ENCODE measurements at places on chromosomes 4 and X.

DNA sequence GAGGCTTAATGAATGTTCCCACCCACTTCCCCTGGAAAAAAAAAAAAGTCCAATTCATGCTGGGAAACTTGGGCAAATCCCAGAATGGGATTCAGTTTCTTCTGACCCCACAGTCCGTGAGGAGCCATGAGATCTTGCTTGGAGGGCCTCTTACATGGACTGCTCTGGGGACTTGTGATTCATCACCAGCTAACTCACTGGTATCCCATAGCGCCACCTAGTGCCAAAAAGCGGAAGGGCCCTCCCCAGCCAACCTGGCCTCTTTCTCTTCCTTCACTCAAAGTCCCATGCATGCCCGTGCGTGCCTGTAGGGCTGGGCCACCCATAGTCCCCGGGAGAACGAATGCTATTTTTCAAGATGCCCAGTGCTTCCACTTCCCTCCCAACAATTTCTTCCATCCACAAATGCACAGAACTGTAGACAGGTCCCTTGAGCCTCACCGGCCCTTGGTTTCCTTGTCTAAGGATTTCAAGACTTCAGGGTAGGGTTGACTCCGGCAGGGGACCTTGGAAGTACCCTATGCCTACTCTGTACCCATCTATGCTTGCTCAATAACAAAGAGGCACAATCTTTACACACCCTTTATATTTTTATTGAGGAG is 5.1 kb downstream of the RTL5 start:
- DNase-seq, result peak; percentile 85

GRCh38 chrX:78104447-78105176 is 564 bp downstream of the PGK1 start:
- DNase-seq, result peak; percentile 53

GRCh38 chr4:172152284-172152683 is 339.1 kb downstream of the GALNTL6 start:
- no peak for DNase-seq

DNA sequence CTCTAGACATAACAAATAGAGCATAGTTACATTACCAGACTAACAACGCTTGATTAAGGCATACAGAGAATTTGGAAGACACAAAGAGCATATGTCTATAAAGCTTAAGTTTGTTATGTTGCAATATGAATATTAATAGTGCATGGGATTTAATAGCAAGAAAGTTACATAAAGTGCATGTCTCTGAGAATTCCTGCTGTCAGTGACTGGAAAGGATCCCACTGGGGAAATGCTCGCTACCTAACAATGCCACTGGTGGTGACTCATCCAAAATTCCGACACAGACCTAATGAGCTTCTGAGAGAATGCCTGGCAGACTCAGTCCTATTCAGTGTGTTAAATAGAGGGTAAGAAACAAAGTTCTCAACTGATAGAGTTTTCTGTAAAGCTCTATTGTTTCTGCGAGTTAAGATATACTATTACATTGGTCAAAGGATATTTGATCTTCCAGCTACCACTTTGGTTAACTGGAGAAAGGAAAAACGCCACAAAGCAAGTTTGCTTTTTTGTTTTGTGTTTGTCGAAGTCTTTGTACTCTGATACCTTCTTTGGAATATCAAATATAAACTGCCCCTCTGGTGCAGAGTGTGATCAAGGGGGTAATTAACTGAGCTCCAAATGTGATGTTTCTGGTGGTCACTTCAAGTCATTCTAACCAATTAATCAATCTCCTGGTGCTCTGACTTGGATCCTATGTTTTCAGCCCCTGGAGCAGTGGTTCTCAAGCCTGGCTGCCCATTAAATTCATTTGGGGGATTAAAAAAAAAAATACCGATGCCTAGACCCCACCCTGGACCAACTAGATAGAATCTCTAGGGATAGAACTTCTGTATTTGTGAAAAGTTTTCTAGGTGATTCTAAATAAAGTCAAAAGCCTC is 107.9 kb downstream of the PALLD start:
- DNase-seq, result no peak

DNA sequence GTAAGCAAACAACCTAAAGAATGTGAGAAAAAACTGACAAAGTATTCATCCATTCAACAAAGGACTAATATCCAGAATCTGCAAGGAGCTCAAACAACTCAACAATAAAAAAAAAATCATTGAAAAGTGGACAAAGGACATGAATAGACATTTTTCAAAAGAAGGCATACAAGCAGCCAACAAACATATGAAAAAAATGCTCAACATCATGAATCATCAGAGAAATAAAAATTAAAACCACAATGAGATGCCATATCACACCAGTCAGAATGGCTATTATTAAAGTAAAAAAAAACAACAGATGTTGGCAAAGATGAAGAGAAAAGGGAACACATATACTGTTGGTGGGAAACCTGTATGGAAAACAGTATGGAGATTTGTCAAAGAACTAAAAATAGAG is 120.7 kb upstream of the ADGRL3 start:
- DNase-seq, result no peak

GRCh38 chr4:76002176-76002575 is 5.1 kb downstream of the CXCL9 start:
- DNase-seq, result no peak

All from activated CD8-positive, alpha-beta T cell treated with anti-CD3 and anti-CD28 coated beads, Interleukin-2, amount 10 ng/mL, durations not matched to agents 7 days and 5 days (primary cell).